ENCODE measurements at places on chromosomes 16 and 17.
A peak's percentile ranks its signal among the peaks of the same experiment; 100 is the strongest.

GRCh38 chr16:56193951-56194726 lies 2.9 kb downstream of the GNAO1 start:
- DNase-seq = peak; percentile 78

DNA sequence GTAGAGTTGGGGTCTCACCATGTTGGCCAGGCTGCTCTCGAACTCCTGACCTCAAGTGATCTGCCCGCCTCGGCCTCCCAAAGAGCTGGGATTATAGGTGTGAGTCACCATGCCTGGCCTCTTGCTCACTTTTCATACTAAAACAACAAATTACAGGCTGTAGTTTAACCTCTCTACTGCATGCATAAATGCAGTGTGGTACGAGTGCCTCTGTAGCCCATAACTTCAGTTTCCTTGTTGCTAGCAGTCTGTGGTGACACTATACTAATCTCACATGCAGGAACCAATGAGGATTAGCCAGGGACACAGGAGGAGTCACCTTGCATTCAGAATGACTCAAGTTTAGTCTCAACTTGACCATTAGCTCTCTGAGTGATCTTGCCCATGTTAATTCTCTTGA lies 20.1 kb downstream of the HMOX2 start:
- DNase-seq = no peak

GRCh38 chr17:19309701-19310100 lies 52.8 kb downstream of the B9D1 start:
- DNase-seq = no peak

DNA sequence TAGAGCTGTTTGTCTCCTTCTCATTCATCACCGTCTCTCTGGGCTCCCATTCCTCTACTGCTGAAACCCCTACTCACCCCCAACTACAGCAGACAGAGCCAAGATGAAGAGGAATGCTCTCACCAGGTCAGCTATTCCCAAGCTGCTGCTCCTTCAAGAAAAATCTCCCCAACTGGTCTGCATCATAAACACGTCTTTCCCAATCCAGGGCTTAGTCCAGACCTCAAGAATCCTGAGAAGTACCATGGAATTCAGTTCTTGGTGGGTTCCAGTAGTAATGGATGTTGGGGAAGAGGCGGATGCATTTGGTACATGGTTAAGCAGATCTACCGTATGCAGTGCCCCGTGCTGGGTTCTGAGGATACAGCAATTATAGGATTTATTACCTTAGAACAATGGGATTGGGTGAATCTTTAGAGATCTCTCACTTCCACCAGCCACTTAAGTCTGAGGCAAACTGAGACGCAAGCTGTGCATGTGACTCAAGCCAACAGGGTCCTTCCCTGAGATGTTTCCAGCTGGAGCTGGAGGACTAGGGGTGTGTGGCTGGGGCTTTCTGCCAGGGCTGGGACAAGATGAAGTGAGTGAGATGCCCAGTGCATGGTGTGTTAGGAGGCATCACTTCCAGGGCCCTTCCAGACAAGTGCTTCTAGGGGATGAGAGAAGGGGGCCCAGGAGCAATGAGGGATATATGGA lies 232.7 kb upstream of the CDH5 start:
- no peak for DNase-seq

DNA sequence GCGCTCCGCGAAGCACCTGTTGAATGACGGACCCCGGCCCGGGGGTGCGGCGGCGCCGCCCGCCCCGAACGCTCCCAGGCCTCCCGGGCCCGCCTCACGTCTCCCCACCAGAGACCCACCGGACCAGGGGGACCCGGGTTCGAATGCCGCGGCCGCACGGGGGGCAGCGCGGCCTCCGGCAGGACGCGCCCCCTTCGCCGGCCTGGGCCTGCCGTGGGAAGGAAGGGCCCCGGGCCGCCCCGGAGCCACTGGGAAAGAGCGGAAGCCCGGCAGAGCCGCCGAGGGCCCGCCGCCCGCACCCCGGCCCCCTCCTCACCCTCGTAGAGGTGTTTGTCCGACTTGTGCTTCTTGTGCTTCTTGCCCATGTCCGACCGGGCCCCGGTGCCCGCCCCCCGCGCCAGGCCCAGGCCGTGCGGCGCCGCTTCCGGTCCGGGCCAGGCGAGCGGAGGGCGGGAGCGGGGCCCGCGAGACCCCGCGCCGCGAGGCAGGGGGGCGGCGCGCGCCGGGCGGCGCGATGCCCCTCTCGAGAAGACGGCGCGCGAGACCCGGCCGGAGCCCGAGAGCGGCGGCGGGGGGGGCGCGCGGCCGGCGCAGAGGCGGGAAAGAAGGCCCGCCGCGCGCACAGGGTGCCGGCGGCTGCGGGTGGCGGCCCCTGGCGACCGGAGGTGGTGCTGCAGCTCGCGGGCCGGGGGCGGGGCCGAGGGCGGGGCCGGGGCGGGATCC lies at the start of gene BRD7:
Gene BRD7, minus strand, starts transcription at position 579 of the 723 bp plus-strand sequence. Its CDS starts 214 bp downstream, at position 365.
- peak; percentile 76 for DNase-seq
